Stimulated activated CD8-positive, alpha-beta memory T cell treated with anti-CD3 and anti-CD28 coated beads, Interleukin-4, amount 100 ng/mL, for 24 hours (primary cell): ENCODE measurements at places on chromosomes 12 and 14.

- no peak for DNase-seq
These were observed 148.7 kb downstream of the MDGA2 start for GRCh38 chr14:47526591-47527244.

GRCh38 chr12:91382081-91382543 lies 199.5 kb upstream of the DCN start:
- peak; percentile 74 for DNase-seq

DNA sequence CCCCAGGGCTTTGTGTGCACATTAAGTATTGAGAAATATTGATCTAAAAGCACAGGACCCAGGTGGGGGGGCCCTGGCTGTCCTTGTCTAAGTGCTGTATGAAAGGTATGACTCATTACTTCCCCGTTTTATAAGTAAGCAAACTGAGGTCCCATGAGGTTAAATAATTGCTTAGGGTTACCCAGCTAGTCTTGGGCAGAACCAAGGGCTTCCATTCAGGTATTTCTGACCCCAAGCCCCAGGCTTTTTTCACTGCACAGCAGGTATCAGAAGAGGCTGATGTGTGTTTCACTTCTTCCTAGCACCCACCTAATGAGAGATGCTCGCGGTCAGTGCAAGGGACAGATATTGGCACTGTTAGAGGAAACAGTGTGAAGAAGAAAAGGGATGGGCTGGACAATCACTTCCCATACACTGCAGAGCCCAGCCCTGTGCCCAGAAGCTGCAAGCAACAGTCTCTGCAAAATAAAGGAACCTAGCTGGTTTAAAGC lies 4.7 kb upstream of the TC2N start:
- DNase-seq, result no peak

DNA sequence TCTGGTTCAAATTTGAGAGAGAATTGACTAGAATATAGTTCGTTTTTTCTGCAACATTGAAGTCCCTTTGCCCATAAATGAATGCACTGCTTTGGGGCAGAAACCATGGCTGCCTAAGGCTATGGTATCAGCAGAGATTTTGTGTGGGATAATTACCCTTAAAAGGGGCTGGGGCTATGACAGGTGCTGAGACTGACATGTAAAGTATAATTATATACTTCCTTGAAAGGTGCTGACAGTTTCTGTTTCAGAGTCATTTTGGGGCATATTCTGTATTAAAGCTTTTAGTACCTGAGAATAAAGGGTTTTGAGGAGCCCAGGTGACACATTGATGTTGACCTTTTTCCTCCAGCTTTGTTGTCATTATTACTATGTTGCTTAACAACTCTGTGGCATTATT lies 150.3 kb upstream of the PTPRQ start:
- DNase-seq, result no peak

- DNase-seq, result no peak
These were observed 170.3 kb downstream of the TTC7B start for GRCh38 chr14:90645842-90646443.

- DNase-seq, result no peak
These were observed 9.8 kb downstream of the CTDSP2 start for GRCh38 chr12:57836442-57837375.

DNA sequence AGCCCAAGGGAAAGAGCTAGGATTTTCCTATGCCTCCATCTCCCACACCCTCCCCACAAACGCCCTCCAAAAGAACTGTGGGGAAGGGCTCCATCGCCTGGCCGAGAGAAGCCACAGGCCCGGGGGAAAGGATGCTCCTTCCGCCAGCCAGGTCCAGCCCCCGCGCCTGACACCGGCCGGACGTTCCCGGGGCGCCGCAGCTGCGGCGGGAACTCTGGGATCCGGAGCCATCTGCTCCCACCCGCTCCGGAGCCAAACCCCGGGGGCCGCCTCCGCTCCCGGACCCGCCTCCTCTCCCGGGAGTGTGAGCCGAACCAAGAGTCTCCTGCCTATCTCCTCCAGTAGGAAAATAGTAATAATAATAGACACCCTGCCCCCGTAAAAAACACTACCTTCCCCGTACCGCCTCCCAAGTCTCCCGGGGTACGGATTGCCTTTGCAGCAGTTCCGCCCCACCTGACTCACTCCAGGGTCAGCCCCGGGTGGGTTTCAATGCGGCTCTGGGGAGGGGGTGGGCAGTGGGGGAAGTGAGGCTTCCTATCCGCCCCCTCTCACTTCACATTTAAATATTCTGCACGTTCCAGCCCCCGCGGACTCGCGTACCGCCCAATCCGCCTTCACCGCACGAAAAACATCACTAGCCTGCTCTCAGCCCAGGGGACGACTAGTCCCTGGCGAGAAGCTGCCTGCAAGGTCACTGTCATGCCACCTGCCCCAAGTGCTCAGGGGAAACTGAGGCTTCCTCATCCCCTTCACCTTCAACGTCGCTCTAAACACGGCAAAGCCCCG lies 2.4 kb downstream of the AGAP2 start:
- DNase-seq, result no peak

DNA sequence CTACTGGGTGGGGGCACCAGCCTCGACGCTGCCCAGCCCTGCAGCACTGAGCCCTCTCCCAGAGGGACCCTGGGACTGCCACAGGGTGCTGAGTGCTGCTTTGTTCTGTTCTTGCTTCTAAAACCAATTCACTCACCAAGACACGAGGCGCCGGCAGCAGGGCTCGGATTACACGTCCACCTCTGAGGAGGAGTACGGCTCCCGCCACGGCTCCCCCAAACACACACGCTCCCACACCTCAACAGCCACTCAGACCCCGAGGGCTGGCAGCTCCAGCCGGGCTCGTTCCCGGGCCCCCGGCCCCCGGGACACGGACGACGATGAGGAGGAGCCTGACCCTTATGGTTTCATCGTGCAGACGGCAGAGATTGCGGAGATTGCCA lies 24.3 kb downstream of the CEP170B start:
- no peak for DNase-seq

DNA sequence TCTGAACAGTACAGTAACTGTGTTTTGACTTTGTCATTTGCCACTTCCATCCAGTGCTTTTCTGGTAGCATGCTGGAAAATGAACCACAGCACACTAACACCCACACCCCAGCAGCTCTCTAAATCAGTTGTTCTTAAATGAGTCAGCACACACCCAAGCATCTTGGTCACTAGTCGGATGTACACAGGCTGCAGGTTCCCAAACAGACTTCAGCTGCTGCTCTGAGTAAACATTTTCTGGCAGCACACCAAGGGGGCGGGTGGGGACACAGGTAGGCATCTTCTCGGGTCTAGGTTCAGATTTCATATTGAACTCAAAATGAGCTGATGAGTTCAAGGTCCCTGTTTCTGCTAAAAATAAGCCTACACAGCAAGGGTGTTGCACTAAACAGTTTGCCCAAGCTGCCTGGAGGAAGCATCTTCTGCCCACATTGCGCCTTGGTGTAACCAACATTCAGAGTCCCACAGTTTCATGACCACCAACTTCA lies 39.8 kb downstream of the IFNG start:
- peak; percentile 62 for DNase-seq

DNA sequence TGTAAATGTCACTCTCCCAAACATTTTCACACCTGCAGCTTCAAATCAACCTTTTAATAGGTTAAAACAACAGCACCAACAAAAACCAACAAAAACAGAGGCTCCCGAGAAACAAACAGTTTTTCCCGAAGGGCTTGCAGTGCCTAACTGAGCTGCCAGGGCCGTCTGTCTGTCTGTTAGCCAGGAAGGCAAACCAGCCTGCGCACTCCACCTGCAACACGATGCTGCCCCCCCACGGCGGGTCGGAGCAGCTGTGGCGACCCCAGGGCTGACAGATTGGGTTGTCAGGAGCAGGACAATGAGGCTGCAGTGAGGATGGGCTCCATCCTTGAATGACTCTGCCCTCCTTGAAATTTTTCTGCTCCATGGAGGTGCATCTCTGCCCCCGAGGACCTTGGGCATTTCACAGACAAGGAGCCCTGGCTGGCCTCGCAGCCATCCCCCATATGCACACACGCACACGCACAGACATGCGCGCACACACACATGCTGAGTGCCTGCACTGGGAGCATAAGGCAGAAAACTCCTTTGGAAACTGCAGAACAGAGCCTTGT lies 2.6 kb downstream of the RTL1 start:
- DNase-seq, result no peak

DNA sequence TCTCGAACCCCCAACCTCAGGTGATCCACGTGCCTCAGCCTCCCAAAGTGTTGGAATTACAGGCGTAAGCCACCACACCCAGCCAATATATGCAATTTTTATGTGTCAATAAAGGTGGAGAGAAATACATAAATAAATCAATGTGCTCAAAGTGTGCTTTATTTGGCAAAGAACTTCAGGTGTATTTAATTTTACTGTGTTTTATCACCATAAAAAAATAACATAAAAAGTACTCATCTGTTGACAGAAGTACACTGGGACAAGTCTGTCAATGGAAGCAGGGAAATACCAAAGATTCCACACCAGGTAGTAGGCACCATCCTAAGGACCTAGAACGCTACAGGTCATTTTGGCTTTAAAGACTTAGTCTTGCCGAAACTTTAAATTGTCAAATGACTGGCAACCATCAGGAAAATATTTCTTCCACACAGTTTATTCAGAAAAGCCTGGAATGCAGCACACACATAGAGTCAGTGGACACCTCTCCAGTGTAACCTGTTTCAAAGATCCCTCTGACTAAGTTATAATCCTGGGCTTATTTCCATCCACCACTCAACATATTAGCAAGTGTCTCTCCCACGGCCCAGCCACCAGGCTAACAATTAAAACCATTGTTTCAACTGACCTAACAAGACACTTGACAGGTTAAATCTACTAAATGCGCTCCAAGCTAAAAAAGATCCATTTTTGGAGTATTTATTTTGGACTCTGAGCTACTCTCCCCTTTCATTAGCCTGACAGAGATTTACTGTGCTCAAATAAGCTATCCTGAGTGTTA lies 4.2 kb downstream of the ERO1A start:
- DNase-seq, result no peak

GRCh38 chr12:6462234-6462995 lies 8.1 kb downstream of the VAMP1 start:
- DNase-seq, result no peak

- DNase-seq, result no peak
These were observed 41.1 kb downstream of the CEP83 start for GRCh38 chr12:94418517-94418916.

GRCh38 chr14:78683981-78684380 lies 513.8 kb downstream of the NRXN3 start:
- no peak for DNase-seq

- no peak for DNase-seq
These were observed 13.1 kb upstream of the RASSF9 start for GRCh38 chr12:85849344-85849743.

DNA sequence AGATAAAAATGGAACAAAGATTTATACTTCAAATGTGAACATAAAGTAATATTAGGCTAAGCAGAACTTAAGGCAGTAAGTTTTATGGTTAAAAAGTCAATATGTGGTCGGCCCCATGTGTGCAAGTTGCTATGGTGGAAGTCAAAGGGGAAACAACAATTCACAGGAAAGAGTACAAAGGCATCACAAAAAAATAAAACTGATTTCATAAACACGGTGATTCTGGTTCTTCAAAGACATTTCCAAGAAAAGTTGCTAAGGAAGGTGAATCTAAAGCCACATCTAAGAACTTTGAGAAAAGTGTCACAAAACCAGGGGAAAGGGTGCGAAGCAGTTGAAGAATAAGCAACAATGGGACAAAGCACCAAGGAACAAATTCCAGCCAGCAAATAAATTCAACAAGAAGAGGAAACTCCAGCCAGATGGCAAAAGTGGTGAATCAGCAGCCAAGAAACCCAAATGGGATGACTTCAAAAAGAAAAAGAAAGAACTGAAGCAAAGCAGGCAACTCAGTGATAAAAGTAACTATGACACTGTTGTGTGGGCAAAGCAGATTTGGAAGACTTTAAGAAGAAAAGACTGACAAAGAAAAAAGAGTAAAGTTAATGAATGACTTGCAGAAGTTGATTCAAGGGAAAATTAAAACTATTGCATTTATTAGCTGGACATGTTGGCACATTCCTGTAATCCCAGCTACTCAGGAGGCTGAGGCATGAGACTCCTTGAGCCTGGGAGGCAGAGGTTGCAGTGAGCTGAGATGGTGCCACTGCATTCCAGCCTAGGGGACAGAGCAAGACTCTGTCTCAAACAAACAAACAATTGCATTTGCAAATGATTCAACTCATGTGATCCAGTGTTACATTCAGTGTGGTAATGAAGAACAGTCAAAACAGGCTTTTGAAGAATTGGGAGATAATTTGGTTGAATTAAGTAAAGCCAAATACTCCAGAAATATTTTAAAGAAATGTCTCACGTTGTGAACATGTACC lies 19.5 kb downstream of the PTGDR start:
- DNase-seq, result no peak

DNA sequence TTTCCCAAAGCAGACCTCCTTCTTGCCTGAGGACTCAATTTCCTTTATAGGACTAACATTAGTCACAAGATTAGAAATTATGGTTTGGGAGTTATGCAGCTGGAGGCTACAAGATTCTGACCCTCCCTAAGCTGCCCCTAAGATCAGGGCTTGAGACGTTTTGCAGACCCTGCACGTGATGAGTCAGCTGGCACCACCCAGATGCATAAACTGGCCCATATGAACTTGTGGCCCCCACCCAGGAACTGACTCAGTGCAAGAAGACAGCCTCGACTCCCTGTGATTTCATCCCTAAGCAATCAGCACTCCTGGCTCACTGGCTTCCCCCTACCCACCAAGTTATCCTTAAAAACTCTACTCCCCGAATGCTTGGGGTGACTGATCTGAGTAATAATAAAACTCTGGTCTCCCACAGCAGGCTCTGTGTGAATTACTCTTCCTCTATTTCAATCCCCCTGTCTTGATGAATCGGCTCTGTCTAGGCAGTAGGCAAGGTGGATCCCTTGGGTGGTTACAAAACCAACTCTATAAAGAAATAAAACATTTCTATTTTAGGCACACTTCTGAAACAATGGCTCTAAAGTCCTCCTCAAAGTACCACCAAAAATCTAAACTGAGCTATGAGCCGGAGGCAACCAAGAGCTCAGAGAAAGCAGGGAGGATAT lies 233.4 kb downstream of the TMEM132D start:
- DNase-seq, result no peak

- no peak for DNase-seq
These were observed 32.8 kb downstream of the GALC start for GRCh38 chr14:87960013-87960787.

- DNase-seq, result no peak
These were observed 123.0 kb downstream of the GLT1D1 start for GRCh38 chr12:128976120-128976738.

DNA sequence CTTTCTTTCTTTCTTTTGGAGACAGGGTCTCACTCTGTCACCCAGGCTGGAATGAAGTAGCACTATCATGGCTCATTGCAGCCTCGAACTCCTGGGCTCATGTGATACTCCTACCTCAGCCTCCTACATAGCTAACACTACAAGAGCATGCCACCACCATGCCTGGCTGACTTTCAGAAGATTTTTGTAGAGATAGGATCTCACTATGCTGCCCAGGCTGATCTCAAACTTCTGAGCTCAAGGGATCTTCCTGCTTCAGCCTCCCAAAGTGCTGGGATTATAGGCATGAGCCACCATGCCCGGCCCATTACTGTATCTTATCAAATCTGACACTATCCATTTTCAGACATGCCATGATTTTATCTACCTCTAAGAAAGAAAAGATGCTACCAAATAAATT lies 31.6 kb downstream of the NDUFA12 start:
- no peak for DNase-seq
